Suppressor macrophage treated with lipopolysaccharide for 1 hour (primary cell): ENCODE measurements at places on chromosomes 5 and 9.

- no peak for DNase-seq
Measured at GRCh38 chr9:38707885-38708637, 11.9 kb downstream of the FAM240B start.

DNA sequence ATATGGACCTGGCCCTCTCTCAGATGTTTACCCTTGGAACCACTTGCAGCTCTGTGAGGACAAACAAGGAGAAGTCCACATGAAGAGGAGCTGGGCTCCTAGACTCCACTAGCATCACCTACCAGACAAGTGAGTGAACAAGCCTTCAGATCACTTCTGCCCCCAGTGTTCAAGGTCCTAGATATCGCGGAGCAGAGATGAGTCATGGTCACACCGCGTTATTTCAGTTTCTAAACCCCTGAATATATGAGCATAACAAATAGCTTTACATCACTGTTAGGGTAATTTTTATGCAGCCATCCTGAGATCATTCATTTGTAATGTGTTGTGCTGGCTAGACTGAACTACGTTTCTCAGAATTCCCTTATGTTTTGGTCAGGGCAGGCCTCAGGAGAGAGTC, 77.0 kb upstream of the DAP start:
- DNase-seq, result peak; percentile 35

- no peak for DNase-seq
Measured at GRCh38 chr5:83049370-83049885, 27.8 kb downstream of the TMEM167A start.

- no peak for DNase-seq
Measured at GRCh38 chr9:110738982-110739381, 70.4 kb downstream of the MUSK start.

- peak; percentile 75 for DNase-seq
Measured at GRCh38 chr9:95157481-95158151, 159.9 kb downstream of the FANCC start.

DNA sequence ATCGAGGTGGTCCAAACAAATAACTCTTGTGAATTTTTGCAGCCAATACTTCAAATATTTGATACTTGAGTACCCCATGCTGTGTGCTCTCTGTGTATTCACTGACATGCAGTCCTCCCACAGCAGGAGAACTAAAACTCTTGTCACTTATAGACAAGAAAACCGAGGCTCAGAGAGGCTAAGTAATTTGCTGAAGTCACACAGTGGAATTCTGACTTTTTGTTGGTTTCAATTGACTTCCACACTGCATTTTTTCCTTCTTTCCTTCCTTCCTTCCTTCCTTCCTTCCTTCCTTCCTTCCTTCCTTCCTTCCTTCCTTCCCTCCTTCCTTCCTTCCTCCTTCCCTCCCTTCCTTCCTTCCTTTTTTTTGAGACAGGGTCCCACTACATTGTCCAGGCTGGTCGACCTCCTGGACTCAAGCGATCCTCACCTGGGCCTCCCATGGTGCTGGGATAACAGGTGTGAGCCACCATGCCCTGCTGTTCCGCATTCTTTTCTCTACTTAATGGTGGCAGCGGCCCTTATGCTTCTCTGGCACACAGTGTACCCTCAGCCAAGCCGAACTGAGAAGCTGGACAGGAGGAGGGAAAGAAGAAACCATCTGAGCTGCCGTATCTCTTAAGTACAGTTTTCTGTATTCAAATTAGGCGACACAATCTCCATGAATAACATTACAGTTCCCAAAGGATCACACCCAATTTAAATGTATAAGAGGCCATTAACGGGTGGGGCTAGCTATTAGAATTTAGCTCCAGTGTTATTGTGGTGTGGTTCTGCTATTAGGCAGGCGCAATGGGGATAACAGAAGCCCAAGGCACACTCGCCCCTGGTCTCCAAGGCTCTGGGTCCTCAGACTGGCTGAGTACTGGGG, 38.4 kb upstream of the GRHPR start:
- no peak for DNase-seq

DNA sequence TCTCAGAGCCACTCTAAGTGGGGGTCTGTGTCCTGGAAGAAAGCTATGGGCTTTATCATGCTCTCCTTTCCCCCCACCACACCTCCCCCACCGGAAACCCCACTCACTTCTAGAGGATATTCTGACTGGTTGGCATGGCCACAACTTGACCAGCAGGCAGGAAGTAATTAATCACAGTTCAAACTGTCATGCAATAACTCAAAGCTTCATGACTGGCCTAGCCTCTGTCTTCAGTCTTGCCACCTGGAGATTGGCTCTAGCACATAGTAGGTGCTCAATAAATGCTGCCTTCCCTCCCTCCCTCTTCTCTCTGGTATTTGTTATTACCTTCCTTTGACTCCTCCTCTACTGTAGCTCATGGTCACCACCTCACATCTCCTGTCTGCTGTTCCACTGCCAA, 124.7 kb downstream of the GABBR2 start:
- DNase-seq, result no peak

DNA sequence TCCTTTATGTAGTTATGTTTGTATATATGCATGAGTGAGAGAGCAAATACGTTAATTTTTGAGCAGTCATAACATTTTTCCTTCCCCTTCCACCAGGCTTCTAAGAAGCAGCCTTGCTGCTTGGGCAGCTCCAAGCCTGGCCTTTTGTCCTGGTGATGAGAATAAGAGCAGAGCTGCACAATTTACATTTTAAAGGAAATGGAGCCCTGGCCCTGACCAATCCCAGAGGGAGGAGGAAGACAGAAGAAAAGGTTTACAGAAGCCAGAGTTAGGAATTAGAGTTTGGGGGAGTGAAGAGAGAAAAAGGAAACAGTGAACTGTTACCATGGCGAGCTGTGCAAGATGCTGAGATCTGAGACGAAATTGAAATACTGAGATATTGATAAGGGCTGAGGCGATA, 25.3 kb upstream of the EFNA5 start:
- DNase-seq, result no peak

DNA sequence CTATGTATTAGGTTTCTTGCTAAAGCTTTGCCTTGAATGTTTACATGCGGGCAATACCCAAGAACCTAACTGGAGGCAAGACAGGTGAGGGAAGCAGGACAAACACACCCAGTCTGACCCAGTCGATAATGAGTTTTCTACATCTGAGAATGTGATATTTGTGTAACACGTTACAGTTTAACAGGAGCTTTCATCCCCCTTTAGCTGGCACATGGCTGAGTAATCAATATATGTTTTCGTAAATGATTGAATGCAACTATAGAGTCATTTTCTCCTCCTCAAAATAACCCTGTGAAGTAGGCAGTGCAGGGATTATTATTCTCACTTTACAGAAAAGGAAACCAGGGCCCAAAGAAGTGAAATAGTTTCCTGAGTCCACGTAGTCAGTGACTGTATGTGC, 84.7 kb upstream of the HTR4 start:
- DNase-seq, result no peak

DNA sequence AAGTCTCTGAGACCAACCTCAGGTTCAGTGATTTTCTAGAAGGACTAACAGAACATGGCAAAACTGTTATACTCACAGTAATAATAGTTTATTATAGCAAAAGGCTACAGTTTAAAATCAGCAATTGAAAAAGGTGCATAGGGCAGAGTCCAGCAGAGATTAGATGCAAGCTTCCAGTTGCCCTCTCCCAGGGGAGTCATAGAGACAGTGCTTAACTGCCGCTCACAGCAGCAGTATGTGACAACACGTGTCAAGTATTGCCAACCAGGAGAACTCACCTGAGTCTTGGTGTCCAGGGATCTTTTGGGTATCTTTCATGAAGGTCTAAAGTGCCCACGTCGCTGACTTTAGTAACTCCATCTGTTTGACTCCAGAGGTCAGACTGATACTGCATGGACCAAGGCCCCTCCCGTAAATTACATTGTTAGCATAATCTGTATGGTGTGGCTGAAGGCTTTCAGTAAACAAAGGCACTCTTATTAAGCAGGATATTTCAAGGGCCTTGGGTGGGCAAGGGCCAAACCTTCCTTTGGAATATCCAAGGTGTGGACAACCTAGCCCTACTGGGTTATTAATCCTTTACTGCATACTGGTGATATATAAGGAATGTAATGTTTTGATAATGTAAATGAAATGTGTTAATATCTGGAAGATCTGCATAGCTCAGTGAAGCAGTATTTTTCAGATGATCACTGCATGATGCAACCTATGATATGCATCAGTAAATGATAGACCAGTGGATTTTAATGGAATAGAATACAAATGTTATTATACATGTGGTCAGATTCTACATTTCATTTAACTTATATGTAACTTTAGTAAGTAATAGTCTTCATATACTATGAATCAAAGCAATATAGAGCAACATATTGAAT, 44.0 kb downstream of the RASA1 start:
- DNase-seq, result no peak

DNA sequence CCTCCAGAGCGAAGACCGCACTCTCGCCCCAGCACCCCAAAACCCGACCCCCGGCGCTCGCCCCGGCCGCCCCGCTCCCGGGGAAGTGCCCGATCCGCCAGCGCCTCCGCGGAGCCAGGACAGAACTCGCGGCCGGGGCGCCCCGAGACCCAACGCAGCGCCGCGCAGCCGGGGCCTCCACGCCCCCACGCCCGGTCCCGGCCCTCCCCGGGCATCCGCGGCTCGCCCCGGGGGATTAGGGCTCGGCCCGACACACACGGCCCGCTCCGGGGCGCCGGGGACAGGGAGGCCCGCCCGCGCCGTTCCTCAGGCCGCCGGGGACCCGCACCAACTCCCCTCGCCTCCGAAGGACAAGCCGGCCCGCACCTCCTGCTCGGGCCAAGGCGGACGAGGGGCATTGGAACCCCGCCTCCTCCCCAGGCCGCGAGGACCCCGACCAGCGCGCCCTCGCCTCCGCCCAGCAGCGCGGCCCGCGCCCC, 544 bp downstream of the FNBP1 start:
- peak; percentile 80 for DNase-seq

DNA sequence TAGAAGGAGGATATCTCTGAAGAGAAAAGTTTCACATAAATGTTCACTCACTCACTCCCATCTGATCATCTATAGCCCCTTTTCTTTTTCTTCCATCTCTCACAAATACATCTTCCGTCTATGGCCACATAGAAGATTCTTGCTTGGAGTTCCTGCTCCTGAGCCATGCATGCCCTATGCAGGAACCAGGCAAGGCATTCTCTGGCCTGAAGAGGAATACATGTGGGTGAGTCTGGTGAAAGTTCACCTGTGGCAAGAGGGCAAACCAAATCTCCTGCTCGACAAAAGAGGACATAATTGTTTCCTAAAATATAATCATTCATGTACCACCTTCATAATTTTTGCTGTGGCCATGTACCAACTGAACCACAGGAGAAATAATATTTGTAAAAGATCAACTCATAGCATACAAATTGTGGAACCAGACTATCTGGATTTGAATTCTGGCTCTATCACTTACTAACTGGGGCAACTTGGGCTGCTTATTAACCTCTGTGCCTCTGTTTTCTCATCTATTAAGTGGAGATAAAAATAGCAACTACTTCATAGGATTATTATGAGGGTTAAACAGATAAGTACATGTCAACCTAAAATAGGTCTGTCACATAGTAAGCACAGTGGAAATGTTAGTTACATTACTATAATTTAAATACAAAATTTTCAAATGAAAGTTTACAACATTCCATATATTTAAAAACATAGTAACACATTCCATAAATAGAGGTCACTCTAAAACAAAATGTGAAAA, 121.2 kb upstream of the NFIB start:
- no peak for DNase-seq

DNA sequence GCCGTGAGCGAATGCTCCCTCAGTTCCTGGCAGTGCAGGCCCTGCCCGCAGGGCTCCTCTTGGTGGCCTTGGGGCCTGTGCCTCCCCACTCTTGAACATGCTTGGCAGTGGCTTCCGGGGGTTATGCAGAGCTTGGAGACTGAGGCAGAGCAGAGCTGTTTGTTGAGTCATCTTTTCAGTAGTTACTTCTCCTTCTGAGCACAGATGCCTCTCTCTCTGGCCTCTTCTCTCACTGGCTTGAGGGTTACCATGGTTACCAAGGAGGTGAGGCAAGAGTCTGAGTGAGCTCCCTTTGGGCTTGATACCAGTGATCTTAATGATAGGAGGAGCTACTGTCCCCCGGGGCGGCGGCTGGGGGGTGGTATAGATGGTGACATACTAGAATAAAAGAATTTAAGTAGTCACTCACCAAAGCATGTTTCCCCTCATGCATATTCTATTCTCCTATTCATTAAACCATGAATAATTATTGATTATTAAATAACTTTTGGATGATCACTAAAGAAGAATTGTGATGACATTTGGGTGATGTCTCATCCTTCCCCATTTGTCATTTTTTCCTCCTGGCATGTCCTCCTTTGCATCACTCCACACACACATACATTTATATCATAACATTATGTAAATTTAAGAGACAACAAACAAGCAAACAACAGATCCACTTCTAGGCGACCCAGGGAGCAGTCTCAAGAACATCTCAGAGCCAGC, 111.1 kb downstream of the ARHGAP26 start:
- DNase-seq, result peak; percentile 86
